Hematopoietic multipotent progenitor cell treated with erythropoietin and hydrocortisone succinate and interleukin-3 and kit ligand, for 4 days (in vitro differentiated cells): ENCODE measurements at places on chromosomes 16 and 17.

DNA sequence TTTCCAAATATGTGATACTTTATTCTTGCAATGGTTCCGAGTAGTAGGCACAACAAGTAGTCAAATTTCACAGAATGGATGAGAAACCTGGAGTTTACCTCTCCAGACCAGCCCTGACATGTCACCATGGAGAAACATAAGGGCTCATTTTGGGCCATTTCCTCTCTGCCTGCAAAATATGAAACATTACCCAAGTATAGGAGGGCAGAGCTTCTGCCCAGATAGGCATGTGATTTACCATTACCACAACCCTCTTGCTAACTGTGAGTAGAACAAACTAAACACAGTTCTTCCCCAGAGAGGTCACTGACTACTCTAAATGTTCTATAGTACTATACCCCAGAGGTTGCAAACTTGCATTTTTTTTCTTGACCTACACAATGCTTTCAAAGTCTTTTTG, 15.7 kb upstream of the KPNB1 start:
- DNase-seq = no peak

DNA sequence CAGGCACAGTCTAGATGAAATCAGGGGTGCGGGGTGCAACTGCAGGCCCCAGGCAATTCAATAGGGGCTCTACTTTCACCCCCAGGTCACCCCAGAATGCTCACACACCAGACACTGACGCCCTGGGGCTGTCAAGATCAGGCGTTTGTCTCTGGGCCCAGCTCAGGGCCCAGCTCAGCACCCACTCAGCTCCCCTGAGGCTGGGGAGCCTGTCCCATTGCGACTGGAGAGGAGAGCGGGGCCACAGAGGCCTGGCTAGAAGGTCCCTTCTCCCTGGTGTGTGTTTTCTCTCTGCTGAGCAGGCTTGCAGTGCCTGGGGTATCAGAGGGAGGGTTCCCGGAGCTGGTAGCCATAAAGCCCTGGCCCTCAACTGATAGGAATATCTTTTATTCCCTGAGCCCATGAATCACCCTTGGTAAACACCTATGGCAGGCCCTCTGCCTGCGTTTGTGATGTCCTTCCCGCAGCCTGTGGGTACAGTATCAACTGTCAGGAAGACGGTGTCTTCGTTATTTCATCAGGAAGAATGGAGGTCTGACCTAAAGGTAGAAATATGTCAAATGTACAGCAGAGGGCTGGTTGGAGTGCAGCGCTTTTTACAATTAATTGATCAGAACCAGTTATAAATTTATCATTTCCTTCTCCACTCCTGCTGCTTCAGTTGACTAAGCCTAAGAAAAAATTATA, 1.6 kb downstream of the HBA1 start:
- peak; percentile 51 for DNase-seq

GRCh38 chr17:7293816-7294613, 424 bp downstream of the YBX2 start:
- peak; percentile 65 for DNase-seq

DNA sequence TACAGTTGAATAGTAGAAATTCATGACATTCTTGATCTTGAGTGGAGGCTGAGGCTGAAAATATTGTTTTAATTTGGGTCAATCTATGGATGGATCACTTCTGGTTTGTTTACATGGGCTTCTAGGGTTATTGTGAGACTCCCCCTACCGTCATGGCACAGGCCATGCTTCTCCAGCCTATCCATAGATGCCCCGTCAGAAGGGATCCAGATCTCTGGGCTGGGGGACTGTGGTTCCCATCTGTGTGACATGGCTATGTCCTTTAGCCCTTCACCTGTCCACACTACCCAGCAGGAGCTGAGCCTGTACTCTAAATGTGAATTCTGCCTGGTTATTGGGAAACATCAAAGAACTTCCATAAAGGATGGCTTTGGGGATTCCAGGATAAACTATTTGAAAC, 160.4 kb downstream of the ABCC12 start:
- DNase-seq = no peak

DNA sequence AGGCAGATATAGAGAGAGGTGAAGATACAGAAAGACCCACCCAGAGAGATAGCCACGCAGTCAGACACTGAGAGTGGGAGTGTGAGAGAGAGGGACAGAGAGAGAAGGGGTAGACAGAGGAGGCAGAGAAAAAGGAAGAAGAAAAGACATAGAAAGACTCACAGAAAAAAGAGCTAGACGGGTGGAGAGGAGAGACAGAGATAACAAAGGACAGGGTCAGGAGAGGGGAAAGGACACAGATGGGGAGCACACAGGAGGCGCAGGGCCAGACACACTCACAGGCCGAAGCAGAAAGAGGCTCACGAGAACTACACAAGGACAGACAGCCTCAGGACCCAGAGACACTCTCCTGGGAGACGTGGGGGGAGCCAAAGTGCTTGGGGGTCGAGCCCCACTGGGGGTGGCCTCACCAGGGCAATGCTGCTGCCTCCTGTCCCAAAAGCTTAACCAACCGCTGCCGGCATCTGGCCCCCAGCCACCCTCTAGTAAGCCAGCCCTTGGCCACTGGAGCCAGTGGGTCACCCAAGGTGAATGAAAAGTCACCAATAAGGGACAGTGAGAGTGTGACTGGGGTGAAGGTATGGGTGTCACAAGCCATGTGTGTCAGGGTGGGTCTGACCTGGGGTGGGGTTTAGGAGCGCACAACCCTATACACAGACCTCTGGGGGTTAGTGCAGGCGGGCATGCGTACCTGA, 3.8 kb downstream of the ZNF385C start:
- no peak for DNase-seq

GRCh38 chr17:77493901-77494663, 353.3 kb downstream of the SEC14L1 start:
- no peak for DNase-seq

GRCh38 chr16:81550432-81550808, 105.8 kb downstream of the CMIP start:
- DNase-seq = no peak

DNA sequence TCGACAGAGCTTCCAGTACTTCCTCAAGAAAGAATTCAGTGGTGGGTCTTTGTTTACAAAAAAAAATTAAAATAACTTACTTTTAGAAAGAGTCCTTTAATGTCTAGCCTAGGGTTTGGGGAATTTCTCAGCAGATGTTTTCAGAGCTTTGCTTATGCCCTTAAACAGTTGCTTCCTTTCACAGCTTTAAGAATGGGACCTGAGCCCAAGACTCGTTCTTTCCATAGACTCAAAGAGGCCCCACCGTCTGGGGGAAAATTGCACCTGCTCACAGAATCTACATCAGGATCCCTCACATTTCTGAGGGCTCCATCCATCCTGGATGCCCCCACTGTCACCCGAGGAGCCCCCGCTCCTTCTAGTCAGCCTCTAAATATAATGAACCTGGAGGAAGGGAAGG, 60.0 kb downstream of the RGS9 start:
- DNase-seq = no peak

DNA sequence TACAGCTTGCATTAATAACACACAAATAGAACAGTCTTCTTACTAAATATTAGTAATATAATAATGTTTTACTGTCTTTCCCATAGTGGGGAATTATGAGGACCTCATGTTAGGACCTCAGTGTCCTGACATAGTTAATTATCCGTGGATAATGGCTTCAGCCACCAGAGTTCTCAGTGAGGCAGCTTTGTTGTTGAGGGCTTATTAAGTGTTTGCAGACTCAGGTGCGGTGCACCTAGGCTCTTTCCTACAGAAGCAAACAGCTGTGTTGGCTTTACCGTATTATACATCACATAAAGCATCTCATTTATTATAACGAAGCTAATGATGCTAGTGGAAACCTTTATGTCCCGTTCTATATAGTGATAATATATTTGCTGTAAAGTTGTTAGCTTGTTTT, 246.7 kb downstream of the FTO start:
- DNase-seq = no peak
